ENCODE measurements at places on chromosomes 7 and 10.

DNA sequence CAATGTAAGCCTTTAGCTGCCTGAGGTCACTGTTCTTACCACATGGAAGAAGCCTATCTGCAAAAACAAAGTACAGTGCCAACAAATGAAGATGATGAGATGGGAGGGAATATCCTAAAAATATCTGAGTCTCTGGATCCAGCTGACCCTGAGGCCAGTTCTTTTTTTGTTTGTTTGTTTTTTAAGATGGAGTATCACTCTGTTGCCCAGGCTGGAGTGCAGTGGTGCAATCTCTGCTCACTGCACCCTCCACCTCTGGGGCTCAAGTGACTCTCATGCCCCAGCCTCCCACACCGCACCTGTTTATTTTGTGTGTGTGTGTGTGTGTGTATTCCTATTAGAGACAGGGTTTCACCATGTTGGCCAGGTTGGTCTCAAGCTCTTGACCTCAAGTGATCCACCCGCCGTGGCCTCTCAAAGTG is 44.9 kb downstream of the HYCC1 start:
- DNase-seq = no peak

GRCh38 chr10:6877722-6878392 is 297.8 kb upstream of the PRKCQ start:
- DNase-seq = no peak

- no peak for DNase-seq
Observed at GRCh38 chr7:76057813-76058145, 9.9 kb downstream of the MDH2 start.

GRCh38 chr7:100407285-100408180 is 21.0 kb downstream of the ZCWPW1 start:
- DNase-seq = peak; percentile 63

GRCh38 chr7:136956671-136957070 is 88.2 kb downstream of the CHRM2 start:
- no peak for DNase-seq

DNA sequence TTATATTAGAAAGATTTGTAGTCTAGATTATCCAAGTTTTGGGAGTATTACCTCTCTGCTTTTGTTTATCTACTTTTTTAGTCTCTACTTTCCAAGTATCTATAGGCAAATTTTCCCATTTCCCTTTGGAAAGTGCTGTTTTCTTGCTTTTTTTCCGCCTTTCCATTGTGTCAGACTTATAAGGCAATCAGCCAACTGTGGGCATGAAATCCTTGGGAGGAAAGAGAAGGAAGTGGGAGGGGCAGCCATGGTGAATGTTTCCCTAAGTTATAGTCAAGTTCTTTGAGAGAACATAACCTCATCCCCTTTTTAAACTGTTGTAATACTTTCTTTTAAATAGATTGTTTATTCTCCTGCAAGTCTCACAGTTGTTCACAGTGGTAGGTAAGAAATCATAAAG is 52.6 kb downstream of the PTEN start:
- DNase-seq = no peak

DNA sequence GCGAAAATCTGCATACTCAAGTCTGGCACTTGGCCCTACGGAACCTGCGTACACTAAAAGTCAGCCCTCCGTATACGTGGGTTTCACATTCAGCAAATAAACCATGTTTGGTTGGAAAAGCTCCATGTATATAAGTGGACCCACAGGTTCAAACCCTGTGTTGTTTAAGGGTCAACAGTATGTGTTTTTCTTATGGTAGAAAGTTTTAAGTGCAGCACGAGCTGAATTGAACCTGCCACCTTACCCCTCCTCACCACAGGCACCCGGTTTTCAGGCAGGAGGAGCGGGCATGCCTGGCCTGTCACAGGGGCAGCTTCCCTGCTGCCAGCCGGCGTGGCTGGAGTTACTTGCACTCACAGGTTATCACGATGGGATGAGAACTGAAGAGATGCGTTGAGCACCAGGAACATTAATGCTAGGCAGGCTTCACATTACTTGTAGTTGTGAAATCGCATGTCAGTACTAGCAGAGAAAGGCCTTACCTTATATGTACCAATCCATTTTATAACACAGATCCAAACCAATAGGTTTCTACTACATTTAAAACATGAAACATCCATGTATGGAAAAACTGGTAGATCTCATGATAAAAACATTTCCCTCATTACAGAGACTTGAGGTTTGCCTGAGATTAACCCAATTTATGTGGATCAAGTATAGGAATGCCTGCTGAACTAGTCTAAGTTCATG is 12.9 kb downstream of the INSIG1 start:
- no peak for DNase-seq

DNA sequence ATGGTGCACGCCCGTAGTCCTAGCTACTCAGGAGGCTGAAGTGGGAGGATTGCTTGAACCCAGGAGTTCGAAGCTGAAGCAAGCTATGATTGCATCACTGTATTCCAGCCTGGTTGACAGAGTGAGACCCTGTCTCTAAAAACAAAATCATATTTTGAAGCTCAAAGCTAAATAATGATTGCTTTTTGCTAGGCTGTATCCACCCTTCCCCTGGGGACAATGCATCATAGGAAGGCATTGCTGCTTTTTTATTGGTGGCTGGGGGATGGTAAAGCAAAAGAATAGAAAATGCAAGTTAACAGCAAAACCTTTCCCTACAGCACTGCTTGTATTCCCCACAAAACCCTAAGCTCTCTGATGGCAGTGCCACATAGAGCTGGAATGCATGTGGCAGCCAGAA is 107.5 kb upstream of the WAC start:
- no peak for DNase-seq

DNA sequence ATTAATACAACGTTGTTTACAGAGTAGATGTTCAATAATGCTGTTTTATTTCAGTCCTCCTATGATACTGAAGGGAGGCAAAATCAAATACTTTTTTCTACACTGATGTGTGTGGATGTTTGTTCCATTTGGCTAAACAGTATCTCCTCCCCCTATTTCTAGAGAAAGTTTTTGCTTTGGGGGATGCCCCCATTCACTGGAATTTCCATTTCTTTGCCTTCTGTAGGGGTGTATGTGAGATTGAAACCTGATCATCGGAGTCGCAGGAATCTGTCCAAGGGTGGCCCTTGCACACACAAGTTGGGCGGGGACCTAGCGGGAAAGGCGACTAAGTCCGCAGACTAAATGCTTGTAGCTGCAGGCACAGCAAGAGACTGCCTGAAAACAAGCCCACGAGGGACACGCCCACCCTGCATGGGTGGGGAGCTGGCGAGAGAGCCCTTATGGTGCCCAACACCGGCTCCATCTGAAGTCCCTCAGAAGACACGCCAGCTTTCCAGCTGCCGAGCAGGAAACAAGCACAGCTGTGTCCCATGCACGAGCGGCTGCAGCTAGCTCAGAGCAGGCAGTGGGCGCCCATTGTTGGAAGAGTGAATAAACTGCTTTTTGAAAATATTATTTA is 58.0 kb downstream of the ESYT2 start:
- no peak for DNase-seq

- DNase-seq = peak; percentile 13
Observed at GRCh38 chr7:23474094-23474828, 4.0 kb upstream of the IGF2BP3 start.
